ENCODE measurements at places on chromosomes 6 and 20. TPM values are rescaled to one million over a fixed set of nuclear protein-coding genes. Genes with fewer than 3 reads are reported as not detected.

SEL1L2 gene
- not detected for total RNA-seq

EPM2A gene
- 2.6 TPM for total RNA-seq

ASIP gene
- not detected for total RNA-seq

OR2B6 gene
- total RNA-seq: 0.25 TPM

PCSK2 gene
- total RNA-seq: not detected

PFDN4 gene
- 52.3 TPM for total RNA-seq

CSNK2A1 gene
- 157 TPM for total RNA-seq

BMP6 gene
- total RNA-seq: 18.5 TPM

SRMS gene
- total RNA-seq: not detected

RIPK1 gene
- 12.9 TPM for total RNA-seq

TRIM31 gene
- total RNA-seq: 2.0 TPM

FLRT3 gene
- 1.6 TPM for total RNA-seq

PROKR2 gene
- total RNA-seq: not detected

GINS1 gene
- total RNA-seq: 31.2 TPM

SIRPB1 gene
- total RNA-seq: 0.63 TPM

CAGE1 gene
- total RNA-seq: not detected

HIVEP1 gene
- 12.3 TPM for total RNA-seq

TCF15 gene
- not detected for total RNA-seq

ZNF343 gene
- 15.7 TPM for total RNA-seq

NKAIN2 gene
- not detected for total RNA-seq

GCNT2 gene
- total RNA-seq: 9.8 TPM

B3GALT4 gene
- 0.70 TPM for total RNA-seq

TULP4 gene
- 9.5 TPM for total RNA-seq

BPIFB1 gene
- total RNA-seq: 0.12 TPM

TFAP2A gene
- 17.3 TPM for total RNA-seq

GGT7 gene
- 8.1 TPM for total RNA-seq

AIF1 gene
- not detected for total RNA-seq

C6orf52 gene
- total RNA-seq: 1.7 TPM

ULBP1 gene
- total RNA-seq: 1.1 TPM

PAX1 gene
- not detected for total RNA-seq

OSBPL2 gene
- 18.6 TPM for total RNA-seq

SLC22A23 gene
- 10.4 TPM for total RNA-seq

RAB22A gene
- 13.0 TPM for total RNA-seq

MAFB gene
- 0.06 TPM for total RNA-seq

PRDM13 gene
- total RNA-seq: 1.1 TPM

PAK1IP1 gene
- total RNA-seq: 25.2 TPM

HTR1E gene
- not detected for total RNA-seq

STX11 gene
- total RNA-seq: 2.3 TPM

CALHM5 gene
- 0.10 TPM for total RNA-seq

ERVFRD-1 gene
- total RNA-seq: not detected

HAO1 gene
- not detected for total RNA-seq

SASH1 gene
- 4.1 TPM for total RNA-seq

VPS16 gene
- total RNA-seq: 35.6 TPM

XKR7 gene
- total RNA-seq: 0.02 TPM

CAPN11 gene
- total RNA-seq: not detected

SLC22A2 gene
- not detected for total RNA-seq

BLTP3A gene
- total RNA-seq: 5.1 TPM

AGPAT4 gene
- total RNA-seq: 4.4 TPM

VSTM2L gene
- total RNA-seq: 7.1 TPM

ZBTB12 gene
- total RNA-seq: 4.8 TPM

PLEKHG1 gene
- 0.50 TPM for total RNA-seq

DNAAF9 gene
- total RNA-seq: 4.8 TPM

TMC2 gene
- not detected for total RNA-seq

HRH3 gene
- not detected for total RNA-seq

All from A549 treated with DMSO at 1 μM for 4 hours (cell line).